ENCODE measurements at places on chromosomes 2 and 18.

- DNase-seq, result no peak
Measured at GRCh38 chr18:26630596-26630995, 82.2 kb upstream of the KCTD1 start.

DNA sequence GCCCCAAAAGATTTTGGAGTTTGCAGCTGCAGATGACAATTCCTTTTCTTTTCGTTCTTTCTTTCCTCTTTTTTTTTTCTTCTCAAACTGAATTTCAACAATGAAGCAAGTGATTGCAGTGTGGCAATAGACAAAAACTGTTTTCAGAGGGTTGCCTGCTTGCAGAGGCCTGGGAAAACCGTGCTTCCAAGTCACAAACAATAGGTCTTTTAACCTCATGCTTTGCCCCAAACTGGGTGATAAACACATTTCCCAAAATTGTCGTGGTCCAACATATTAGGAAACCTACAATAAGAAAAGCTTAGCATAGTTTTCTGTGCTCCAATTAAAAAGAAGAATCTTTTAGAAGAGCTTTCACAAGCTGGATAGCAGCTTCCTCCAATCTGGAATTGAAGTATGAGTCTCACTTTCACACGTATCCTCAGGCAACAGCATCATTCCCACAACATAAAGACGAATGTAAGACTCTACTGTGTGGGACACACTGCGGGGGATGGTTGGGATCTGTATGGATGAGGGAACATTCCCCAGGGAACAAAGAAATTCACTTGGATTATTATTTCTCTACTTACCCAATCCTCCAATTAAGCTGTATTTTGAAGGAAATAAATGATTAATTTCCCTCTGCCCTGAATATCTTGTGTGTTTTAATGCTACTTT, 656.1 kb downstream of the RNF144A start:
- no peak for DNase-seq

- DNase-seq, result no peak
Measured at GRCh38 chr2:220043155-220043989, 415.9 kb downstream of the SLC4A3 start.

DNA sequence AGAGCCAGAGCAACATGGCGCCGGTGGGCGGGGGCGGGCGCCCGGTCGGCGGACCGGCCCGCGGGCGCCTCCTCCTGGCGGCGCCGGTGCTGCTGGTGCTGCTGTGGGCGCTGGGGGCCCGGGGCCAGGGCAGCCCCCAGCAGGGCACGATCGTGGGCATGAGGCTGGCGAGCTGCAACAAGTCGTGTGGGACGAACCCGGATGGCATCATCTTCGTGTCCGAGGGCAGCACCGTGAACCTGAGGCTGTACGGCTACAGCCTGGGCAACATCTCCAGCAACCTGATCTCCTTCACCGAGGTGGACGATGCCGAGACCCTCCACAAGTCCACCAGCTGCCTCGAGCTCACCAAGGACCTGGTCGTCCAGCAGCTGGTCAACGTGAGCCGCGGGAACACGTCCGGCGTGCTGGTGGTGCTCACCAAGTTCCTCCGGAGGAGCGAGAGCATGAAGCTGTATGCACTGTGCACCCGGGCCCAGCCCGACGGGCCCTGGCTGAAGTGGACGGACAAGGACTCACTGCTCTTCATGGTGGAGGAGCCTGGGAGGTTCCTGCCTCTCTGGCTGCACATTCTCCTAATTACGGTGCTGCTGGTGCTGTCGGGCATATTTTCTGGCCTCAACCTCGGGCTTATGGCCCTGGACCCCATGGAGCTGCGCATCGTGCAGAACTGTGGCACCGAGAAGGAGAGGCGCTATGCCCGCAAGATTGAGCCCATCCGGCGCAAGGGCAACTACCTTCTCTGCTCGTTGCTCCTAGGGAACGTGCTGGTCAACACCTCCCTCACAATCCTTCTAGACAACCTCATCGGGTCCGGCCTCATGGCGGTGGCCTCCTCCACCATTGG, 507 bp downstream of the CNNM4 start:
- no peak for DNase-seq

DNA sequence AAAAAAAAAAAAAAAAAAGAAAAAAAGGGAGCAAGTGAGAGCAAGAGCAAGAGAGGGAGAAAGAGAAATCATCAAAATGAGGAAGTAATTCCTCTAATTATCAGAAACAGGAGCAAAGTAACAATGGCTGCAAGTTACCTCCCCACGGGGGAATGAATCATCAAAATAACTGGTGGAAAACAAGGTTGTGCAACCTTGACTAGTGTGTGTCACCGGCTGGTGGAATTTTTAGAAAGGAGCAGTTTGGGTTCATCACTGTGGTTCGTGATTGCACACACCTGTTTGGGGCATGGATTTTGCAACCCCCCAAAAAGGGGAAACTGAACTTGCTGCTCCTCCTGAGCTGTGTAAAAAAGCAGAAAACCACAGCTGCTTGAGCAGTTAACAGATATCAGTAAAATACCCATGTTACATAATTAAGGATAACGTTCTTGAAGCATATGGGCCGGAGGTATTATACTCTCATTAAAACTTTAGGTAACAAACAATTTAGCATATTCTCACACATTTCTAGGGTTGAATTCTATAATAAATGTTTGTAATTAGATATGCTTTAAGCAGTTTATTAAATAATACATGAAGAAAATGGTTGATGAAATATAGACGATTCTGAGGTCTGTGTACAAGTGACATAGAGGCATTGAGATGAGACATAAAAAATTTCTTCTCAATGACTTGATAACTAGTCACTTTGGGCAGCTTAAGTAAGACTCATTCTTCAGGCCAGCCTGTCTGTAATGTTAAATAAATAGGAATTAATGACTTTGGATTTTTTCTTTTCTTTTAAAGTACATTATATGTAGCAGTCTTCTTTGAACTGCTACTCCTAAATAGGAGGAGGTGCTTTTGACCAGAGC, 184.2 kb upstream of the ZEB2 start:
- DNase-seq, result no peak

GRCh38 chr2:53210538-53210937, 557.1 kb upstream of the CHAC2 start:
- no peak for DNase-seq

DNA sequence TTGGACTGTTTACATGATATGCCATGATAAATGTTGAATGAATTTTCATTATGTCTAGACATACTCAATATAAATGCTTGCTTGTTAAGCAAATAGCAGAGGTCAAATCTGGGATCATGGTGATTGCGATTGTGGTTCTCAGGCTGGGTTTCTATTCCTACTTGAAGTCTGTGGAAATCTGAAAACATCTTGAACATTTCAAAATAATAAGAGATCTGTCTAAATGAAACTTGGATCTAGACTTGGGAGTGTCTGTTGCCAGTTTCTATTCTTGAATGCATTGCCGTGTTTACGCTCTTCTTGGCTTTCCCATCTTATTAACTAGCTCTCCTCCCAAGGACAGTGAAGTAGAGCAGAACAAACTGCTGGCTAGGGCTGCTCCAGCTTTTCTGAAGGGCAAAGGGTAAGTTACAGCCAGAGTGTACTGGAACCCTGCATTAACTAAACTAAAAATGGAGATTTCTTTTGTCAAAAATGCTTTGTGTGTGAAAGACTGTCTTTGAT, 127.7 kb downstream of the DTNA start:
- no peak for DNase-seq

DNA sequence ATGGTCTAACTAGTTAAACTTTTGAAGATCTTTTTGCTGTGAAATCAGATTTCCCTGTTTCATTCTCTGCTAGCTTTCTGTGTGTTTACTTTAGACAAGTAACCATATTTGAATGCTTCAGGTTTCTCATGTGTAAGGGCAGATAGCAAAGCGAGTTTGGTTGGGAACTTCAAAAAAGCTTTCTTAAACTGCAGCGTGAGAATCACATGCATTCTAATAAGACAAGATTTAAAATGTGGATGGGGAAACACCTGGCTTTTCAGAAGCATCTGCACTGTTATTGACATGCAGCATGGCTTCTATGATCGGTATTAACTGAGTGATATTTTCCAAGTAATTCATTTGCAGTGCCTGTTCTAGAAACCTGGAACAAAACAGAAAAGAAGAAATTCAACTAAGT, 119.3 kb downstream of the ABCA12 start:
- DNase-seq, result no peak

GRCh38 chr2:38407111-38407682, 30.1 kb upstream of the ATL2 start:
- no peak for DNase-seq

DNA sequence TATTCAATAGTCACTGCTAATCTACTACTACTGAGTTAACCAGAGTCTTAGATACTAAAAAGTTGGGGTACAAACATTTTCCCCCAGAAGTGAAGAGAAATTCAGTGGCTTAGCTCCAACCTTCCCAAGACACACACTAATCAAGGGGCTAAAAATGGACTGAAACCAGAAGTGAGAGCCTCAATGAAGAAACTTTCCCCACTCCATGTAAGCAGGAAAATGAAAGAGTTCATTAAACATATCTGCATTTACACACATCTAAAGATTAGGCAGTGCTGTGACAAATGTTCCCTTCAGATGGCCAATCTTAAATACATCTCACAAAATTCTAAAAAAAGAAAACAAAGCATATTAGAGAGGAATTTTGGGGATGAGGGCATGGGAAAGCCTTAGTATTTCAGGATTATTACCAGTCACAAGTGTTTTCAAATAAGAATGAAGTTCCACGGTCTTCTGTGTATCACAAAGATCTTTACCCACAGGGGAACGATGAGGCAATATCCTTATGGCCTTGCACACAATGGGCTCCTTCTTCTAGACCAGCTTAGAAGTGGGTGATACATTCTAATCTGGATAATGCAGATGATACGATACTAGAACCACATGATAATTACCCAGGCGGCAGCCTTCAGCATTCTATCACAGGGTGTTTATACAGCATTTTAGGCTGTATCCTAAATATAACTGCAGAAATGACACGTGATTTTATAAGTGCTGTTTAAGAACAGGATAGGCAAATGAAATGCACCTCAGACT, 17.1 kb downstream of the ANKRD44 start:
- DNase-seq, result no peak

- no peak for DNase-seq
Measured at GRCh38 chr18:70058916-70059315, 111.2 kb upstream of the CD226 start.

GRCh38 chr2:30382162-30382783, 64.8 kb upstream of the LCLAT1 start:
- no peak for DNase-seq

DNA sequence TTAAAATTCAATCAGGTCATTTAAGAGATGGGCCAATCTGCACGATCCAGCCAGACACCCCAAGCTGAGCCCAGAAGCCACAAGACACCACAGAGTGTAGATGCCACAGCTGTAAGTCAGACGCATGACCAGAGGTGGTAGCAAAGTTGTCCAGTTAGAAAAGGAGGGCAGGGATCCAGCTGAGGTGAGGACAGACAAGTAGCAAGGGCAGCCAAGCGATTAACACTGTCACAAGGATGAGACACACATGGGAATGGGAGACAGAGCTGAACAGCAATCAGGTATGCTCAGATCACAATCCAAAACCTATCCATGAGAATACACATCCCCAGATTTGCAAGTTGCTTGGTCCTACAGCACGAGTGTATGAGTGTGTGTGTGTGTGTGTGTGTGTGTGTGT, 143.4 kb upstream of the STK17B start:
- DNase-seq, result no peak

GRCh38 chr2:84821806-84822205, 59.1 kb downstream of the TRABD2A start:
- no peak for DNase-seq

DNA sequence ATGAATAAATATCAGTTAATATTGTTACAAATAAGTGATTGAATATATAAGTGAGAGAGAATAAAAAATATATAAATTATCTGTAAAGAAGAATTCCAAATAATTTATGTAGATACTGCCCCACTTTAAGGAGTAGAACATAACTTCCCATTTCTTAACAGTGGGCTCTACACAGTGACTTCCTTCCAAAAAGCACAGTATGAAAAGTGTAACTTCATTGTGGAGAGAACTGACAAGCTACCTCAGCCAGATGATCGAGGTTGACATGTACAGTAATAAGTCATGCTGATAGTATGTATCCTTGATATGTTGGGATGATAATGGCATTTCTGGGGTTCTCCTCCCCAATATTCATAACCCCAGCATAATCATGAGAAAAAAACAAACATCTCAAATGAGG, 191.9 kb upstream of the FN1 start:
- no peak for DNase-seq

DNA sequence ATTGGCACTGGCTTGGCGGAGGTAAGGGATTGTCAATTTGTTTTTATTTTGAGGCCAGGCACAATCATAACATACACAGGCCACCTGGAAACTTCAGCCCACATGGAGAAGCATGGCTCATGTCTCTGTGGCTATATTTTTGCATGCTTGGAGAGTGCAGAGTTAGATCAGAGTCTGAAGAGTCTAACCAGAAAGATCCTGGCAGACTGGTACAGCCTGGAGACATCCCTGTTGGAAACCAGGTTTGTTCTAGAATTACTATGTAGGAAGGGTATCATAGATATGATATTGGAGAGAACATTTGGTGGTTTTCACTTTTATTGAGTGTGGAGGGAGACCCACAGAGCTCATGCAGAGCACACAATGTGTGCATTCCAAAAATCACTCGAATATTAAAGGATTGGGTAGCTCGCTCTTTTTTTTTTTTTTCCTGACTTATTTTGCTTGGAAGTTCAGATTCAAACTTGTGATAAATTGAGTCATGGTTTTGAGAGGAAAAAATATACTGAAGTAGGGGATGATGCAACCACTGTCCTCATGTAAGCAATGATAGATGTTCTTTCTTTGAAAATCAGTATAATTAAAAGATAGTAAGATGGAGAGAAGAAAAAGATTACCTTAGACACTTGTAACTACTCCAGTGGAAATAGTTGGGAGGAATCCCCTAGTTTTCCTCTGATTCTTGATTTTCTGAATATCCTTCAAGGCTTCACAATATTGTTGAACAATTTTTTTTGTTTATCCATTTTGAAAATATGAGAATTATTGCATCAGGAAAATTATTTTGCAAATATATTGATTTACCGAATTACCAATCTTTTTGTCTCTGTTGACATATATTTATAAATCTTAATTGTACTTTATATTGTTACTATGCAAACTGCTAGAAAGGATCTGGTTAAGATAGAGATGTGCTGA, 185.7 kb upstream of the ZEB2 start:
- DNase-seq, result no peak

- DNase-seq, result peak; percentile 31
Measured at GRCh38 chr18:21112140-21112473, 494 bp upstream of the ROCK1 start.

GRCh38 chr2:28751956-28752630, 463 bp downstream of the PPP1CB start:
- DNase-seq, result no peak

DNA sequence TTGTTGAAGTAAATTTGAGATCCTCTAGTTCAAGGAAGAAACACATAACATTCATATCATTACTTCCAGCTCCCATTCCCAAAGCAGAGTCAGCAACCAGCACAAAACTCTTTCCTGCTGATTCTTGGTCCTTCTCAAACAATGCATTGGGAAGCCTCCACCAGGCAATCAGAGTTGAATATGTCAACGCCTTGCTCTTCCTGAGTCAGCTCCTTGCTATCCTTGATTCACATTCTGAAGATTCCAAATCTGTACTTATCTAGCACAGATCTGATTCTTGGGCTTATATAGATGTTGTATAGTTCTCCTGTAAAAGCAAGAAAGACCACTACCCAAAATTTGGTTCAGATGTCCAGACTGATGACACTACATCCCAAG, 29.6 kb downstream of the CFAP210 start:
- no peak for DNase-seq

GRCh38 chr2:138621139-138621538, 119.6 kb downstream of the SPOPL start:
- no peak for DNase-seq
